T-cell (primary cell): ENCODE measurements at places on chromosomes 1 and 21. TPM values are rescaled to one million over a fixed set of nuclear protein-coding genes. Genes with fewer than 3 reads are reported as not detected.

GRCh38 chr1:39841429-39841828 is 41.9 kb downstream of the TRIT1 start:
- DNase-seq: no peak

- no peak for DNase-seq
These were observed 622.0 kb downstream of the KIF26B start for GRCh38 chr1:245776694-245777332.

DNA sequence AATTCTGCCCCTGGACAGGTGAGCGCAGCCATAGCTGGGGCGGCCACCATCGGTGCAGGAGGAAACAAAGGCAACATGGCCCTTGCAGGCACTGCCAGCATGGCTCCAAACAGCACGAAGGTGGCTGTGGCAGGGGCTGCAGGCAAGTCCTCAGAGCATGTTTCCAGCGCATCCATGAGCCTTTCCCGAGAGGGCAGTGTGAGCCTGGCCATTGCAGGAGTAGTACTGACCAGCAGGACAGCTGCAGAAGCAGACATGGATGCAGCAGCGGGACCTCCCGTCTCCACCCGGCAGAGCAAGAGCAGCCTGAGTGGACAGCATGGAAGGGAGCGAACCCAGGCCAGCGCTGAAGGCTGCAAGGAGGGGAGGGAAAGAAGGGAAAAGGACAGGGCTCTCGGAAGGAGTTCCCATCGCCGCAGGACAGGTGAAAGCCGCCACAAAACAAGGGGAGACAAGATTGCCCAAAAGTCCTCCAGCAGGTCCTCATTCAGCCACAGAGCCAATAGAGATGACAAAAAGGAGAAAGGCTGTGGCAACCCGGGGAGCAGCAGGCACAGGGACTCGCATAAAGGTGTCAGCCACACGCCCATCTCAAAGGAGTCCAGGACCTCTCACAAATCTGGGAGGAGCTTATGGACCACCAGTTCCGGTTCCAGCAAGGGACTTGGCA is 17.4 kb downstream of the ATF3 start:
- no peak for DNase-seq

Gene OXCT2
- total RNA-seq: 0.28 TPM
